ENCODE measurements at places on chromosomes 3 and 15.

DNA sequence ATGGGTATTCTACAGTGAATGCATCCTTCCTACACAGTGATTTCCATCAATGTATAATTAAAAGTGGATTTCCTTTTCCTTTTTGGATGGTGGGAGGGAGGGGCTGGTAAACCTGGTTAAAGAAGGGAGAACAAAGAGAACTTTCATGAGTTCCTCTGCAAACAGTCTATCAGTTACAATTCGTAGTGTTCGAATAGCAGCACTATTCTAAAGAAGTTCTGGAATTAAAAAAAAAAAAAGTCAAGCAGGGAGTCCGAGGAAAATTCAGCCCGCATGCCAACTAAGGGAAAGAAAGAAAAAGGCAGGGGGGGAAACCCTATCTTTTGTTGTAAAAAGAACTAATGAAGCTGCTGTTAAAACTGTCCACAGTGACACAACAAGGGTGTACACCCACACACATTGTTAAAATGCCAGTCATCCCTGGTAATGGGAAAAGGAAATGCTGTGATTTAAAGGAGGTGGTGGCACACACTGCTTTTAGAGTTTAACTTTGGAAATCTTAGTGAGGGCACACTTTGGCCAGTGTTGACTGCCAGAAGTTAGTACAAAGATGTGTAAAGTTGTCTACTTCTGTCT lies 521.2 kb downstream of the ZIC1 start:
- DNase-seq, result no peak

DNA sequence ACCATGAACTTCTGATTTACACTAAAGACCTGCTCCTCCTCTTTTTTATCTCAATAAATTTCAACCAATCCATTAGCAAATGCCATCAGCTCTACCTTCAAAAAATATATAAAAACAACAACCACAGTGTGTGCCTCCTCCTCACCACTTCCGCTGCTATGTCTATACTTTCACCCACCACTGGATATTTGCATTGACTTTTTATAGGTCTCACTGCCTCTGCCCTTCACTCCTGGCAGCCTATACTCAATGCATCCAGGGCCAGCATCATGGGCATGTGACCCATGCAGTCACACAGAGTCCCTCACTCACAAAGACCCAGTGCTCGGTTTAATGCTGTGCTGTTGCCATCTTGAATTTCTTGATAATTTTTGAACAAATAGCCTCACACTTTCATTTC lies 53.5 kb upstream of the CCDC54 start:
- no peak for DNase-seq

DNA sequence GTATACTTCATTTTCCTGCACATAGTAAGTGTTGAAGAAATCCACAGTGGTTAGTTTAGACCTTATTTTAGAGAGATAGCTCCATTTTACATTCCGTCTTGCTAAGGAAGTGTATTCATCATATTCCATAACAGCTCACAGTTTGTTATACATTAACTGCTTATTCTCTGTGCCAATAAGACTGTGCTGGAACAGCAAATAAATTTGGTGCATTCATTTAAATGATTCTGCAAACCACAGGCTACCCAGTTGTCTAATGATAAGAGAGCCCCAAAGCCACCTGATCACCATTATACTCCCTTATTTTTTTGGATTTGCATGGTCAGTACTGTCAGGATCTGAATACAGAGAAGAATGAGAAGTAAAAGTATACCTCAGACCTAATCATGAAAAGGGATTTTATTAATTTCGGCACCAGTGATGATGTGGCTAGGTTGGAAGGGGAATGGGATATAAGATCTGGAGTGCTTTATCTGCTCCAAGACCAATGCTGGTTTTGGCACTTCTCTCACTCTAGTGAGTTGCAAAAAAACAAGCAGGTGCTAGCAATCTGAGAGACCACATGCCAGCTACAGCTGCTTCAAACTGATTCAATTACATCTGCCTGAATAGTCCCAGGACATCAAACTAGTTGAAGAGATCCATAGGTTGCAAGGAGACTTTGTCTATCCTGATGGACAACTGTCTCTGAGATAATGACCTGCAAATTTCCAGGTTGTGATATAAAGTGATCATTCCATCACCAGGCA lies 254.8 kb downstream of the ZBTB20 start:
- DNase-seq, result no peak

DNA sequence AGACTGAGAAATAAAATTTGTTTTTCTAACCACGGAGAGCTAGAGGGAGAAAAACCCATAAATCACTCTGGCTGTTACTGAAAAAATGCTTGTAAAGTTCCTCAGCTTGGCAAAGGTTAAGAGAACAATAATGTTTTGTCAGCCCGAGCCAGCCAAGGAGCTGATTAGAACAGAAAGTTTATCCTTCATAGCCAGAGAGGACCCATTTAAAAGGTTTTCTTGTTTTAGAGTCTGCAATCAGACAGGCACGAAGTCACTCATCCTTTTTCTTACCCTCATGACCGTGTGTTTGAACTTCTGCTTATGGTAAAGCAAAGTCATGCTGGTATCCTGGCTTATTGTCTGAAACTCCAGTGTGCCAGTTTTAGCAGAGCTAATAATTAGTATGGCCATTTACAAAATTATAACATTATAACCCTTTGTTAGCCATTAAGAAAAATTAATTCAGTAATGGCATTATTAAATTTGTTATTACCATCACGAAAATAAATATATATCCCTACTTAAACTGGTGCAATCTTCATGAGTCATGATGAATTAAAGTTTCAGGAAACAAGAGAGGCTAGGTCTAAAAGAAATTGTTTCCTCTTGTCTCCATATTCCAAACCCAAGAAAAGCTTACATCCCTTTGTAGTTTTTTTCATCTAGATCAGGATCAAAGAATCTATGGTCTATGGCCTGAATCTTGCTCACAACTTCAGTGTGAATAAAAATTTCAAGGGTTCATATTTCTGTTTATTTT lies 13.5 kb upstream of the STXBP5L start:
- no peak for DNase-seq

DNA sequence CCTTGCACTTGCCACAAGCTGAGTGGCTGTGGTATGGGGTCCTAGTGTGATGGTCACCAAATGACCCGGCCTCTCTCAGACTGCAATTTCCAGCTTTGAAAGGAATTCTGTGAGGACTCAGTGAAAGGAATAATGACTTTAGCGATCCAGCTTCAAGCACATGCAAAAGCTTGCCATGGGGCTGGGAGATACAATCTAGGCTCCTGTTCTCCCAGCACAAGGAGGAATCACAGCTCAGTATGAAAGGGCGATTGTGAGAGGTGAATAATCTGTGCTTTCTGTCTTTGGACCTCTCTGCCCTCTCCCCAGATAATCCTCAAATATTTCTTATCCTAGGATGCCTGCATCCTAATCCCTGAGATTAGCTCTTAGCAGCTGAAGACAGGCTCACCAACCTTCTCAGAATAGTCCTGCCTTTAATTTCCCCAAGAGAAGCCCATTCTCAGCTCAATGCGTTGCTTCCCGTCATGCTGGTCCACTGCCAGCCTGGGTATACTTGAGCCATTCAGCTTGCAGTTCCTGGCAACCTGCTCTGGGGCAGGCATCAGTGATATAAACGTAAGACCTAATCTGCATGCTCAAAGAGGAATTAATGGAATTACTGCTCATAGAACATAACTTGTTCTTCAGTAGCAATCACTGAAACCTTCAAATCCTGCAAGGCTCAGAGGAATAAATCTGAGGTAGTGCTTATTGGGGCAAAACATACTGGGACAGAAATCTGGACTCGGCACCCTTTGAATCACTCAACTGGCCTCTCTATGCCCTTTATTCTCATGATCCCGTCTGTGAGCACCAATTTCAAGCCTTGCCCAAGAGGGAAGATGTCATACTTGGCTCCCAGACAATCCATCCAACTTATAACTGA lies 15.1 kb downstream of the TLNRD1 start:
- no peak for DNase-seq

GRCh38 chr15:36948982-36949381 lies 151.4 kb downstream of the MEIS2 start:
- DNase-seq, result no peak

GRCh38 chr15:33994005-33994615 lies 25.8 kb downstream of the CHRM5 start:
- DNase-seq, result no peak

DNA sequence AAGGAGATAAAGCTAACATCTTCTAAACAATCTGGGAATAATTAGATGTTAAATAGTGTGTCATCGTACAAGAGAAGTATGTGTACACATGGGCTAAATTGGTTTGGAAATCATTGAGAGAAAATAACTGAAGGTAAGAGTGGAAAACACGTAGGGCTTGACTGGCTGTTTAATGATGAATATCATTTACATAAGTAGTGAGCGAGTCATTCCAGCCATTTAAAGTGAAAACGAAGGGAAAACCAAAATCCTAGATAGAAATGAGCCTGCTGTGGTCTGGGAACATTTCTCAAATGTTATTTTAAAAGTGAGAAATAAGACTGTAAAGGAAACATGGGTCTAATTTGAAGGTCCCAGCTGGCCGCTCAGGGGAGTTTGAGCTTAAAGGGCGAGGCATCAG lies 41.9 kb upstream of the KCNMB2 start:
- no peak for DNase-seq

GRCh38 chr3:172303181-172303580 lies 145.1 kb downstream of the GHSR start:
- no peak for DNase-seq

DNA sequence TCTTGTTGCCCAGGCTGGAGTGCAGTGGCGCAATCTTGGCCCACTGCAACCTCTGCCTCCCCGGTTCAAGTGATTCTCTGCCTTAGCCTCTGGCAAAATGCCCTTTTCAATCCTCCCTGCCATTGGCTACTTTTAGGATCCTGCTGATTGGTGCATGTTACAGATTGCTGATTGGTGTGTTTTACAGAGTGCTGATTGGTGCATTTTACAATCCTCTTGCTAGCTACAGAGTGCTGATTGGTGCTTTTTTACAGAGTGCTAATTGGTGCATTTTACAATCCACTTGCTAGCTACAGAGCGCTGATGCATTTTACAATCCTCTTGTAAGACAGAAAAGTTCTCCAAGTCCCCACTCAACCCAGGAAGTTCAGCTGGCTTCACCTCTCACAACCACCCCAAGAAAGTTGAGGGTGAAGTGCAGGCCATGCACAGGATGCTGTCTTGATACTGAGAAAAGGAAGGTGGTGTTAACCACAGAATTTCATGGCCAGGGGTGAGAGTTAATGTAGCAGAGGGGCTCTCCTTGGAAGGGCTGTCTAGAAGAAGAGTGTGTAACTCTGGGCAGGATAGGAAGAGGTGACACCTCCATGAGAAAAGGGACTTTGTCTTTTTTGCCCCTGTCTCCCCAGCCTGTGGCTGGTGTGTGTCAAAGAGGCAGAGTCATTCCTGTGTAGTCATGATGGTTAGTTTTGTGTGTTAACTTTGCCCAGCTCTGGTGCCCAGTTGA lies 145.9 kb downstream of the APBA2 start:
- DNase-seq, result no peak

GRCh38 chr15:35958021-35958420 lies 412.1 kb upstream of the DPH6 start:
- DNase-seq, result no peak

DNA sequence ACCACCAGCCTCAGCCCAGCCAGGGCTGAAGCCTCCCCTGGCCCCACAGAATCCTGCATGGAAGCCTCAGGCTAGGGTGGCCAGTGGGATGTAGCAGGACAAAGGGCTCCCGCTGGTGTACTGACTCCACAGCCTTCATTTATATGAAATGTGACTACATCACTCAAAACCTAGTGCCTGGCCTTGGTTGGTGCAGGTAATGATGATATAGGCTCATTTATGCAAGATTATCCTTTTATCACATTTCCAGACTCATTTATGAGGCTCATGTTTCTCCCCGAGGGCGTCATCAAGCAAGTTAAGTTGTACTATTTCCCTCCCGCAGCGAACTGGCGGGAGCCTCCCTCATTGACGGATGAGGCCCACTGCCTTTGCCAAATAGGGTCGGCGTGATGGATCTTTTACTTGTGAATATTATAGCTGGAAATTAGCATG lies 179.1 kb upstream of the SMAD3 start:
- DNase-seq, result no peak

DNA sequence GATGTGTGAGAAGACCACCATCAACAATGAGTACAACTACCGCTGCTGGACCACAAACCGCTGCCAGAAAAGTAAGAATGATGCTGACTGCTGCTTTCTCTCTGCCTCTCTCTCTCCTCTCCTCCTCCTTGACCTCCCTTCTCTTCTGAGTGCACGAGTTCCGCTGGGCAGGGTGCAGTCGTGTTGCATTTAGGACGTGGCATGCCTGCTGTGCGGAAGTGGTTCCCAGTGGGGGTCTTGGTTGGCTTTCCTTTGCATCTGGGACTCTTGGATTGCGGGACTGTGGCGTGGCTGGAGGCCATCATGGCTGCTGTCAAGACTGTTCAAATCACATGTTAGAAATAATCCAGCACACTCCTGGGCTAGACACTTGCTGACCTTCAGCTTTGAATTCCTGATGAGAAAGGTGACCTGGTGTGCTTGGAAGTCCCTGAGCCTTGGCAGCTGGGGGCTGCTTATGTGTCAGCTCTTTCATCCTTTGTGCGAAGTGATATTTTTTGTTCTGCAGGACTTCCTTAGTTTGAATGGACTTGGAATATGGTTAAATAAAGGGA lies 59.8 kb downstream of the IGF1R start:
- no peak for DNase-seq

GRCh38 chr15:56467616-56468015 lies 2.7 kb upstream of the MNS1 start:
- no peak for DNase-seq

DNA sequence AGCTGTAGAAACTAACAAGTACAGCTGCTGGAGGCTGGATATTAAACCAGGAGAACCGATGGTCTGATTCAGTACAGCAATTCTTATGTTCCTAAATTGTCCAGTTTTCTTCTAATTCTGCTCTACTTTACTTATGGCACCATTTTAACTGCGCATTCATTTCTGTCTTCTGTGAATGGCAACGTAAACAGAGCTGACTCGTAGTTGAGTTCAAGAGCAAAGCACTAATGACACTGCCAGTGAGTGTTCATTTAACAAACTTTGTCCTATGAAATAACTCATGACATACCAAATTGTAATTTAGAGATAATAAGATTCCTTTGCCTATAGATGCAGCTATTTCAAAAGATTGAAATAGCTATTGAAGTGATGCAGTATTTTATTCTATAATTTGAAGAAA lies 48.7 kb downstream of the BCHE start:
- DNase-seq, result no peak

- DNase-seq, result no peak
These were observed 65.0 kb downstream of the SETD2 start for GRCh38 chr3:47098910-47099309.

Measured in stimulated activated CD4-positive, alpha-beta T cell treated with anti-CD3 and anti-CD28 coated beads, Interleukin-4, amount 100 ng/mL, for 48 hours (primary cell).